ENCODE measurements at places on chromosomes 7 and 10. TPM values are rescaled to one million over a fixed set of nuclear protein-coding genes. Genes with fewer than 3 reads are reported as not detected.

Gene ACSL5
- total RNA-seq: 2.4 TPM

Gene BCCIP
- 123 TPM for total RNA-seq

Gene AGR3
- not detected for total RNA-seq

Gene SEC61G
- total RNA-seq: 197 TPM

DNA sequence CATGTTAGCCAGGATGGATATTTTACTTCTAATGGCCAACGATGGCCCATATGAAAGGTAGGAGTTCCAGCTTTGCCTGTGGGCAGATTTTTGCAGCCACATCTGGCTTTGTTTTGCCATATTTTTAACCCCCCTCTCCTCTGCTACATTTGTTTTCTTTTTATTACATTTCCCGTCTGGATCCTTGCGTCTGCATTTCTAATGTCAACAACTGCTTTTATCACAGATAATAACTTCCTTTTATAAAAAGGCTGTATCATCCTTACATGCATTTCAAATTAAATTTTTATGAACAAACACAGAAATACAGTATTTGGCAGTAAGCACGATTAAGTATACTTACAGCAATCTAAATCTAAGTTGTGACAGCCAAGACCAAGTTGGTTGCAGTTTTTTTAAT is 156.0 kb downstream of the BAMBI start:
- DNase-seq: no peak

GRCh38 chr10:71128311-71128980 is 83.9 kb upstream of the UNC5B start:
- no peak for DNase-seq

- DNase-seq: no peak
Measured at GRCh38 chr7:51006483-51007235, 224.0 kb upstream of the GRB10 start.
